PC-9 (cell line): ENCODE measurements at places on chromosomes 6 and 20. TPM values are rescaled to one million over a fixed set of nuclear protein-coding genes. Genes with fewer than 3 reads are reported as not detected.

GRCh38 chr6:106569428-106569827, 59.9 kb downstream of the RTN4IP1 start:
- no peak for DNase-seq
- H3K36me3 ChIP-seq, result 0 out of 2 replicates have a peak, but pooled peaks cover 3% of the 10 kb centered on the region
- no peak overlapping the region for H3K4me3 ChIP-seq
- no peaks in the 10 kb centered on the region for H3K27me3 ChIP-seq

- no peak for DNase-seq
- no peak overlapping the region for H3K27ac ChIP-seq
- H3K4me1 ChIP-seq, result peaks cover 25% of the 10 kb centered on the region
- no peaks in the 10 kb centered on the region for H3K27me3 ChIP-seq
These were observed 19.5 kb downstream of the MAP1LC3A start for GRCh38 chr20:34578025-34578424.

GRCh38 chr20:38165966-38166702, 1.1 kb upstream of the TGM2 start:
- no peak for DNase-seq
- peaks cover 32% of the 10 kb centered on the region for H3K36me3 ChIP-seq

DNA sequence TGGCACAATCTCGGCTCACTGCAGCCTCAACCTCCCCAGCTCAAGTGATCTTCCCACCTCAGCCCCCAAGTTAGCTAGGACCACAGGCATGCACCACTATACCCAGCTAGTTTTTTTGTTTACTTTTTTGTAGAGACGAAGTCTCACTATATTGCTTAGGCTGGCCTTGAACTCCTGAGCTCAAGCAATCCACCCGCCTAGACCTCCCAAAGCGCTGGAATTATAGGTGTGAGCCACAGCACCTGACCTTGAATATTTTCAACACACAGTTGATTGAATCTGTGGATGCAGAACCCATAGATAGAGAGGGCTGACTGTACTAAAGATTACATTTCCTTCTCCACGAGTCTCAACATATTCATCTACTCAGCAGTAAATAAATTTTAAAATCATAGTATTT, 15.6 kb downstream of the CDK19 start:
- no peak overlapping the region for H3K4me3 ChIP-seq
- H3K27ac ChIP-seq, result no peak overlapping the region
- H3K4me1 ChIP-seq, result 0 out of 2 replicates have a peak, but pooled peaks cover 5% of the 10 kb centered on the region
- no peak for DNase-seq
- H3K27me3 ChIP-seq, result no peaks in the 10 kb centered on the region
- no peaks in the 10 kb centered on the region for H3K36me3 ChIP-seq

- no peaks in the 10 kb centered on the region for H3K27me3 ChIP-seq
- DNase-seq, result no peak
- H3K36me3 ChIP-seq, result no peaks in the 10 kb centered on the region
- no peak overlapping the region for H3K4me3 ChIP-seq
- H3K4me1 ChIP-seq, result no peaks in the 10 kb centered on the region
These were observed 88.6 kb upstream of the PCSK2 start for GRCh38 chr20:17138237-17138636.

DNA sequence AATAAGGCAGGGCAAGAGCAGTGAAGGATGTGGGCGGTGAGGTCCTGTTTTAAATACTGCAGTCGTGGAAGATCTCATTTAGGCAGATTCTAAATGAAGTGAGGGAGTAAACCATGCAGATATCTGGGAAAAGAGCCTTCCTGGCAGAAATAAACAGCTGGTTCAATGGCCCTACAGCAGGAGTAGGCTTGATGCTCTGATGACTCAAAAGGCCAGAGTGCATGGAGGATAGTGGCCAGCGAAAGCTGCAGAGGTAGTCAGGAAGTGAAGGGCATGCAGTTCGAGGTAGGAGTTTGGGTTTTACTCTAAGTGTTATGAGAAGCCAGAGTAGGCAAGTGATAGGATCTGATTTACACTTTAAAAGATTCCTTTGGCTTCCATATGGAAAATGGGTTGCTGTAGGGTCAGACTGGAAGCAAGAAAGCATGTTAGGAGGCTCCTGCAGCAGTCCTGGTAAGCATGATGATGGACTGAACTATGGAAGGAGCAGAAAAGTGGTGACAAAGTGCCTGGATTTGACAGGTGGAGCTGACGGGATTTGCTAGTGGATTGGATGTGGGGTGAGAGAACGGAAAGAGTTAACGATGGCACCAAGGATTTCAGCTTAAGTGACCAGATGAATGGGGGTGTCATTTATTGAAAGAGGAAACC, 150.0 kb downstream of the GJA10 start:
- no peaks in the 10 kb centered on the region for H3K27me3 ChIP-seq
- DNase-seq, result no peak
- no peaks in the 10 kb centered on the region for H3K4me1 ChIP-seq
- H3K27ac ChIP-seq, result no peak overlapping the region

HLA-DPB1 gene
- not detected in 2 replicates for total RNA-seq
